ENCODE measurements at places on chromosomes 1 and 21. TPM values are rescaled to one million over a fixed set of nuclear protein-coding genes. Genes with fewer than 3 reads are reported as not detected.

DNA sequence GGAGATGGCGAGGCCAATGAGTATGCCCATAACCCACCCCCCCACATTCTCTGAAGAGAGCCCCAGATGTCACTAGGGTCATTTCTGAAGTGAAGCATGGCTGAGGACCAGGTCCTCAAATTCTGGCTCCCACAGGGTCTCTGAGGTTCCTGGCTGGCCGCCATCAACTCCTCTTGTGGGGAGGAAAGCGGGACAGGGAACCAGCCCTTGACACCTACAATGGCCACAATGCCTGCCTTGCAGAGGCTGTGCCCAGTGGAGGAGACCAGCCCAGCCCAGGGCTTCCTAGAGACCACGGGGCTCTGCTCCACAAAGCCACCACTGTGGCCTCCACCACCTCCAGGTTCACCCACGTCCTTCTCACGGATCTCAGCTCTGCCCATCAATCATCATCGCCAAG, 120.1 kb upstream of the ARHGEF16 start:
- DNase-seq: no peak

- no peak for DNase-seq
Measured at GRCh38 chr1:183869664-183870063, 64.7 kb downstream of the RGL1 start.

DNA sequence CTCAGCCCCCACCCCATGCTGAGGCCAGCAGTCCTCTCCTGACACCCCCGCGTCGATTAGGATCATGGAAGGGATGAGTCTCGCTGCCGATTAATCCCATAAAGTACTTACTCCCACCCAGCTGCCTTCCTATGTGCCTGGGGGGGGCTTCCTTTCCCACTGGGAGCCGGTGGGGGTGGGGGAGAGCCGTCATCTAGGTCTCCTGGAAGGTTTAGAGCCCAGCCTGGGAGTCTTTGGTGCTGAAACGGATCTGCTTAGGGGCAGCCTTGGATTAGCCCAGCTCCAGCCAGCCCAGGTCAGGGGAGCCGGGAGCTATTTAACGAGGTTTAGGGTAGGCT, 9.8 kb downstream of the SAMD11 start:
- DNase-seq: no peak

- DNase-seq: no peak
Measured at GRCh38 chr1:157367091-157367739, 185.1 kb downstream of the FCRL5 start.

DNA sequence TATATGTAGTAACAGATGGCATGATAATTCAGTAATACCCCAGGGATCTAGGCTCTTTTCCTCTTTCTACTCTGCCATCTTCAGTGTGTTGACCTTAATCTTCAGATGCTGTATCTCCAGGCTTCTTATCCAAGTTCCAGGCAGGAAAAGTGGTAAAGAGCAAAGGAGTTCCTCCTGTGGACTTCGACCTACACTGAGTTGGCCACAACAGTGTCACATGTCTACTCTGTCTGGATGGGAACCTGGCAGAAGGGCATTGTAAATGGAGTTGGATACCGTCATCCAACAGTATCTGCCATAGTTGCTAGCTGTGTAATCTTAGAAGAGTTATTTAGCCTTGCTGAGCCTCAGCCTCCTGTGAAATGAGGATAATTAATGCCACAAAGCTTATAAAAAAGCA, 21.9 kb downstream of the IL23R start:
- DNase-seq: no peak

DNA sequence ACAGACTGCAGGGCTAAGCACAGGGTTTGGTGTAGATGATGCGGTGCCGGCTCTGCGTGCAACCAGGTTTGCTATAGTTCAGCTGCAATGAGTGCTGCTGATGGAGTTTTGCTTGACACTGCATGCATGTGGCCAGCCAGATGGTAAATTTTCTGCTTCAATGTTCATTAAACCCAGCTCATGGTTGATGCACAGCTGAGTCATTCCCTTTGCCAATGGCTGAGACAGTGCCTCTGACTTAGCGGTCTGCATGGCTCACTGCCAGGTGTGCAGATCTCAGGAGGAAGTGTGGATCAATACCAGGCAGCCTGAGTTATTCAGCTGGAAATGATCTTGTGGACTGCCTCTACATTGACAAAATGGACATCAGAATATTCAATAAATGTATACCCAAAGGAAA, 172.7 kb upstream of the ZP4 start:
- DNase-seq: no peak

Gene APCS
- not detected for total RNA-seq

Gene CTPS1
- 42.6 TPM for total RNA-seq
